Trophoblast cell (in vitro differentiated cells and primary cell): ENCODE measurements at places on chromosomes 1 and 21.

- no peak for DNase-seq
These were observed 6.2 kb downstream of the ITPKB start for GRCh38 chr1:226732856-226733291.

DNA sequence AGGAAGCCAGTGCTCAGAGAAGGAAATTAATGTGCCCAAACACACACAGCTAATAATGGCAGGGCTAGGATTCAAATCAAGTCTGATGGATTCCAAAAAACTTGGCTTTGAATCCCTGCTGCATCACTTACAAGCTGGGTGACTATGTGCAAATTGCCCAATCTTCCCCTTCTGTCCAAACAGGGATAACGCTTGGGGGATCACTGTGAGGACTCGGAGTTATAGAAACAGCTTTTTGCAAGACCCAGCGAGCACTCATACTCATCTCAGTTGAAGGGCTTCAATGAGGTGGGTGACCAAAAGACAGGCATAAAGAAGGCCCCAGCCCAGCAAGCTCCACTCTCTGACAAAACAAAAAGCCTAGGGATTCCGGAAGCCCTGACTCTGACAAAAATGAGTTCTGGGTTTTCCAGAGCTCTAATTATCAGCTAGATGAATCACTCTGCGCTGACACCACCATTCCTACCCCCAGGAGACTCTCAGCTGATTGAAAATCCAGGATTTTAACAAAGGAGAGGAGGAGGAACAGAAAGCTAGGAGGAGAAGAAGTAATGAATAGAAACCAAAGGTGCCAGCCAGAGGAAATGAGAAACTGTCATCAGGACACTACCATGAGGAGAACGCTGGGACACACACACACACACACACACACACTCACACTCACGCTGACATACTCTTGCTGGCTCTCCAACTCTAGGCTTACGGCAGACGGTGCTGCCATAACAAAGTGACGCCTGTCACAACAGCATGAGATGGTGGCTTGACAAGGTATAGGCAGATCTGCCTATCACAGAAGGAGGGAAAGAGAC lies 1.6 kb upstream of the STK40 start:
- peak; percentile 88 for DNase-seq

- no peak for DNase-seq
These were observed 15.6 kb downstream of the HLX start for GRCh38 chr1:220894924-220895256.

DNA sequence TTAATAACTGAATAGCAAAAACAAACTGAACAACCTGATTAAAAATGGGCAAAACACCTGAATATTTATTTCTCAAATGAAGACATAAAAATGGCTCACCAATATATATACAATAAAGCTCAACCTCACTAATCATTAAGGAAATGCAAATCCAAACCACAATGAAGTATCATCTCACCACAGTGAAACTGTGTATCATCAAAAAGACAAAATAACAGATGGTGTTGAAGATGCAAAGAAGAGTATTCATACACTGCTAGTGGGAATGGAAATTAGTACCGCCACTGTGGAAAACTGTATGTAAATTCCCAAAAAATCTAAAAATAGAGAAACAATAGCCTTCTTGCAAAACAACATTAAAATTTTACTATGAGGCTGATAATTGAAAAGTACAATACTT lies 1660.1 kb upstream of the B3GALT2 start:
- no peak for DNase-seq

GRCh38 chr1:70675737-70676156 lies 264.7 kb downstream of the CTH start:
- DNase-seq: no peak

GRCh38 chr1:108758796-108759195 lies 12.3 kb downstream of the STXBP3 start:
- no peak for DNase-seq

DNA sequence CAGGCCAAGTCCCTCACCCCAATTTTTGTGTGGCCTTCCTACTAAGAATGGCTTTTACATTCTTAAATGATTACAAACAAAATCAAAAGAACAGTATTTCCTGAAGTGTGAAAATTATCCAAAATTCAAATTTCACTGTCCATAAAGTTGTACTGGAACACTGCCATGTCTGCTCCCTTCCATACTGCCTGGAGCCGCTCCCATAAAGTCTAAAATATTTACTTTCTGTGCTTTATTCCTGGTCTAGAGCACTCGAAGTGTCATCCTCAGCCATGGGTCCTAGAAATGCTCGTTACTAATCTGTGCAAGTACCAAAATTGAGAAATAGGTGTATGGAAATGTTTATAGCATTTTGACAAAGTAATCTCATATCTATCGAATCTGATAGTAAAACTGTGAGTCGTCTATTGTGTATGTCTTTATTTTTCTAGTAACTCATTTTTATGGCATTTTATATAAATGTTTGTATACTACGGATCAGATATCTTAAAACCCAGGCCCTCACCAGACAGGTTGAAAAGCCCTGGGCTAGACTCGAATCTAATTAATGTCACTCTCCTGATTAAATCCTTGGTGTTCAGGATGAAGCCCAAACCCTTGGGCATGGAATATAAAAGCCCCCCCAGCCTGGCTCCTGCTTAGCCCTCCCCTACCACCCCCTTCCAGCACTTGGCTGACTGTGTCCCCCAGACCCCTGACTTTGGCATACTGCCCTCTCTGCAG lies 4.9 kb downstream of the LBR start:
- no peak for DNase-seq

DNA sequence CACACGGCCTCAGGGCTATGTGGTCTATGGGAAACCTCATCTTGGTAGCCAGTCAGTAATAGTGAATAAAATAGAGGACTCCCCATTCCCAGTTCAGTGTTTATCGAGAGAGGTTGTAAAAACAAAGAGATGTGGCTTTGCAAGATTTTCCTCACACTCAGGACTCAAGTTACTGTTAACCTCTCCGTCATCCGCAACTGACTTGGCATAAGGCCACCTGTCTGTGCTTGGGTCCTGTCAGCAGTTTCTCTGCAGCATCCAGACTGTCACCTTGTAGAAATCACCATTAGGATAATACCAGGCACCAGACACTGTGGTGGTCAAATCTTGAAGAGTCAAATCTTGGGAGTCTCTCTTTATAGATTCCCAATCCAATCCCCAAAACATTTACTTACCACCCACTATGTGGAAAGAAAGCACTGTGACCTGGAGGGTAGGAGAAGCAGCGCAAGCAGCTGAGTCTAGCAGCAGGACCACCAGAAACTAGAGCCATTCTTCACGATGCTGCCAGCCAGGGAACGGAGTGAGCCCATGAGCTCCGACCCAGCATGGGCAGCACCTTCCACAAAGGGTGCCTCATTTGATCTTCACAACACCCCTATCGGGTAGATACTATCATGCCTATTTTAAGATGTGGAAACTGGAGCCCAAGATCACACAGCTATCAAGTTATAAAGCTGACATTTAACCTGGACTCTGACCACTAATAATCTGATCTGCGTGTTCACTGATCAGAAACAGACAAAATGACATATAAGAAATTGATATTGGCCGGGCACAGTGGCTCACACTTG lies 5.6 kb upstream of the GPR25 start:
- DNase-seq: no peak

DNA sequence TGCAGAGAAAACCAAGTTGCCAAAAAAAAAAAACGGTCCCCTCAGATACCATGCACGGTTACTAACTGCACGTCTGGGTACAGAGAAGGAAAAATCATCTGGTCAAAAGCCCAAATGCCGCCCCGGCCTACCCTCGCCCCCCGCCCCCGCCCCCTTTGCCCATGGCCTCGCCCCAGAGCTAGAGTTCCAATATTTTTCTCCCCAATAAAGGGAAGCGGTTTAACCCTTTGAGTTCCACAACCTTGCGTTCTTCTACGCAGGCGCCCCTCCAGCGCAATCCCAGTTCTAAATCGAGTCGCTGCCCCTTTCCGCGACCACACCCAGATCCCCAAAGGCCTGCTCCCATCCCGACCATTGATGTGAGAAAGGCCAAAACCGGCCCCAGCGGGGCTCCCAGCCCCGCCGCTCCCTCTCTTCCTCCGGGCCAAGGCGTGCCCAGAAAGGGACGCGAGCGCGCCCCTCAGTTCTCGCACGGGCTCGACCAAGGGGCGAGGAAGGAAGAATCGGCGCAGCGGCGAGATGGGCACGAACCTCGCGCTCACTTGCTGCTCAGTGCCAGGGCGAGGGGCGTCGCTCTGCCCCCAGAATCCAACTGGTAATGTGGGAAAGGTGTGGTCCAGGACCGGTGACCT lies 797 bp downstream of the WDR47 start:
- DNase-seq: peak; percentile 17

DNA sequence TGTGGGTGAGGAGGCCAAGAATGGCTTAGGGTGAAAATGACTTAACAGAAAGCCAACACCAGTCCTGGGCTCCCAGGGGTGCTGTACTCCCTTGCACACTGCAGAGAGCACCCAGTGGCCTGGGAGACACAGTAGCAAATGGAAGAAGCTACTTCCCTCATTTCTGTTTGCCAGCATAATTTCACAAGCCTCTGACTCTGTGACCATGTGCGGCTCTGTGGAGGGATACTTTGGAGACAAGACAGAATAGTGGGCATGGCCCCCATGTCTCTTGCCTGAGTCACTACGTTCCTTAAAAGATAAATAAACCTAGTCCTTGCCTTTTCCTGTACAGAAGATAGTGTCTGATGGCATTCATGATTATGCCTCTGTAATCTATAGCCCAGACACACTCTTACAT lies 38.1 kb downstream of the TRIM62 start:
- DNase-seq: peak; percentile 84

DNA sequence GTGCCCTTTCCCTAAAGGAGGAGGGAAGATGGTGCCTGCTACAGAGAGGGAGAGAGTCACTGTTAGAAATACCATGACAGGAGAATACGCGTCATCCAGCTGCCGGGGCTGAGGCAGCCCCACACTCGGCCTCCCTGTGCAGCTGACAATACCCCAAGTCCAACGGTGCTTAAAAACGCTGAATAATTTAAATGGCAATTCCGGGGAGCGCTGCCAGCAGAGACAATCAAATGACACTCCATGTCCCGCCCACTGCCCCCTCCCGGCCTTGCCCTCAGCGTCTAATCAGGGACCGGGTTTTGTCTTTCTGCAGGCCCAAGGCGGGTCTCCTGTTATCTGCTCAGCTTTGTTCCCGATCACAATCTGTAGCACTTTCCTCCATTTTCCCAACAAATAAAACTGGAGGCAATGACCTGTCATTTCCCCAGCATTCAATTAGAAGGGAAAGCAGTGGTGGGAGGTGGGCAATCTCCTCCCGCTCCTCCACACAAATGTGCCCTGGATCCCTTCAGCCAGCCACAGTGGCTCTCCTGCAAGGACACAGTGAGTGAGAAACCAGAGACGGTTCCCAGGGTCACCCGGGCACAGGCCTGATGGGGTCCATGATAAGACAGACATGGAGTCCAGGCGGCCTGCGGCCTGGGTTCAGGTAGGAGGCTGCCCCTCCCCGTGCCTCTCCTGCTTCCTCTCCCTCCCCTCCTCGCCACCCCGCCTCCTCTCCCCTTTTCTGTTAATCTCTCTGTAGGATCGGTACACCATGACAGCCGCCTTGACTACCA lies 42.7 kb upstream of the AJAP1 start:
- DNase-seq: no peak
